ENCODE measurements at places on chromosomes 2 and 18.

DNA sequence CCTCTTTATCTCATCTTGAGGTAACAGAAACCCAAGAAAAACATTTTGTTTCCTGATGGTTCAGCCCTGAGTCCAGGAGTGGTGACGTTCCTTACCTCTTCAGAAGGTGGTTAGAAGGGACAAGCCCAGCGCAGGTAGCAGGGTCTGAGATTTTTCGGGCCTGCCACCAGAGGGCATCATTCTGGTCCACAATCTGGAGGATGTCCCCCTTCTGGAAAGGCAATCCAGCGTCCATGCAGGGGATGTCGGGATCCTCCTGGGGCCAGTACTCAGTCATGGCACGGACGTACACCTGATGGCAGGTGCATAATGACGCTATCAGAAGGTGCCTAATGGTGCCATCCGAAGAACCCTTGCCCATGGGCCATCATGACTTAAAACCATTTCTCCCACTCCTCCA lies 17.7 kb downstream of the MPP4 start:
- DNase-seq, result no peak

GRCh38 chr2:12929758-12930157 lies 213.0 kb downstream of the TRIB2 start:
- DNase-seq, result no peak

DNA sequence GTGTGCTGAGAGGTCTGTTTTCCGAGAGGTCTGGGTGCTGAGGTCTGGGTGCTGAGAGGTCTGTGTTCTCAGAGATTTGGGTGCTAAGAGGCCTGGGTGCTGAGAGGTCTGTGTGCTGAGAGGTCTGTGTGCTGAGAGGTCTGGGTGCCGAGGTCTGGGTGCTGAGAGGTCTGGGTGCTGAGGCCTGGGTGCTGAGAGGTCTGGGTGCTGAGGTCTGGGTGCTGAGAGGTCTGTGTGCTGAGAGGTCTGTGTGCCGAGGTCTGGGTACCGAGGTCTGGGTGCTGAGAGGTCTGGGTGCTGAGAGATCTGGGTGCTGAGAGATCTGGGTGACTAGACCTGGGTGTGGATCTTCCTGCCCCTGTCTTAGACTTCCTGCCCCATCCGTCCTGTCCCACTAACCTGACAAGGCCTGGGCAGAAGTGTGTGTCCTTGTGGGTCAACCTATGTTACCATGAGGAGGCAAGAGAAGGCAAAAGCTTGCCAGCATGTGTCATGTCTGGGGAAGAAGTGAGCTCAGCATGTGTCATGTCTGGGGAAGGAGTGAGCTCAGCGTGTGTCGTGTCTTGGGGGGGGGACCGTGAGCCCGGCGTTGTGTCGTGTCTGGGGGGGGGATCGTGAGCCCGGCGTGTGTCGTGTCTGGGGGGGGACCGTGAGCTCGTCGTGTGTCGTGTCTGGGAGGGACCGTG lies 69.3 kb downstream of the KCNG2 start:
- DNase-seq, result no peak

- no peak for DNase-seq
These were observed 53.0 kb upstream of the ASAP2 start for GRCh38 chr2:9153643-9153980.

DNA sequence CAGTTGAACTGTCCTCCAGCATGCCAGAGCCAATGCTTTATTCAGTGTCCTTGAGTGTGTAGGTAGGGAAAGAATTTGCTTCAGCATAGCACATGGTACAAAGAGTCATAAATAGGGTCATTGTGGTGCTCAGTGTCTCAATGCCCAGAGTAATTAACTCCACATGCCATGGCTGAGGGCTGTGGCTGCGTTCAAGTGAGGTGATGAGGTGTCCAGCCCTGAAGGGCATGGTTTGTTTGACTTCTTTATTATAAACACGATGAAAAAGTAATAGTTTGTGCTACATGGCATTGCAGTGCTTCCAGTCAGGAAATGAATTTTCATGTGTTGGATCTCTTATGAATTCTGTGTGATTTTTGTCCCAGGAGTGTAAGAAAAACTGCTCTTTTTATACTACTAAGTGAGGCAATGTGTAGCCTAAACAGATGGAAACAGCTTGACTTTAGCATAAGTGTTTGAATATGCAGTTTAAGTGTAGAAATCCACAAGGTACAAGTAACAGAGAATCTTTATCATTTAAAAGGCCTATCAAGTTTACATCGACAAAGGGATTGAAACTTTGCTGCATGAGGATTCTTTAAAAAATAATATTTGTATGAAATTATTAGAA lies 507.9 kb upstream of the CDH2 start:
- DNase-seq, result no peak

- no peak for DNase-seq
These were observed 590 bp downstream of the EIF2B4 start for GRCh38 chr2:27369471-27370025.

DNA sequence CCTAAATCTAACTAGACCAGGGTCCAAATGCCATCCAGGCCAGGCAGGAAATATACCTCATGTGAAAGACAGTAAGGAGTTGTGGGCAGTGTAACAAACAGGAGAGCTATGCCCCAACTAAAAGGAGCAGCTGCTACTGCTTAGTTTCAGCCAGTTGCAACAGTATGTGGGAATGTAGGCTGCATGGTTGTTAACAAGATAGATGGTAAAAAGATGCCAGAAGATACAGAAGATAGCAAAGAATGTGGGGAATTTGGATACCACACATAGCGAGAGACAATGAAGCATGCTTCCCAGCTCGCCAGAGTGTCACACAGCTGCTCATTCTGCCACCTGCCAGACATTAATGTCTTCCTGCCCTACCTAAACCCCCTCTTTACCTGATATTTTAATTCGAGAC lies 39.4 kb upstream of the CYBRD1 start:
- no peak for DNase-seq

GRCh38 chr18:213966-214365 lies 53.9 kb downstream of the THOC1 start:
- no peak for DNase-seq

- DNase-seq, result no peak
These were observed 54.2 kb upstream of the CTDP1 start for GRCh38 chr18:79625195-79625923.

DNA sequence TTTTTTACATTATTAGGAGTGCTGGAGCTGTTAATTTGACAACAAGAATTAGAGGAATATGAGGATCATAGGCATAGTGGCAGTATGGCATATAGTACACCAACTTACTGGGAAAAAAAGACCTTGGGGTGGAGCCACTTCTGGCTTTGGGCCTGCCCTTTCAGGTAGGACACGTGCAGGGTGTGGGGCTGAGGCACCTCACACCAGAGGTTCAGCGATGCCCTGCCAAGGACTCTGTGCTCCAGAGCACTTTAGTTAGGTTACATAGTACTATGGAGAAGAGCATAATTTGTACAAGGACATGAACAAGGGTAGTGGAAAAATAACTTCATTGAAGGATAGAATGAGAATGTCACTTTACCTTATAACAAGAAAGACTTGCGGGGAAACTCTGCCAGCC lies 77.1 kb upstream of the CD302 start:
- no peak for DNase-seq
